SJSA1 (cell line): ENCODE measurements at places on chromosomes 2 and 18.

GRCh38 chr2:210445116-210445707 is 31.3 kb downstream of the LANCL1 start:
- DNase-seq = no peak

DNA sequence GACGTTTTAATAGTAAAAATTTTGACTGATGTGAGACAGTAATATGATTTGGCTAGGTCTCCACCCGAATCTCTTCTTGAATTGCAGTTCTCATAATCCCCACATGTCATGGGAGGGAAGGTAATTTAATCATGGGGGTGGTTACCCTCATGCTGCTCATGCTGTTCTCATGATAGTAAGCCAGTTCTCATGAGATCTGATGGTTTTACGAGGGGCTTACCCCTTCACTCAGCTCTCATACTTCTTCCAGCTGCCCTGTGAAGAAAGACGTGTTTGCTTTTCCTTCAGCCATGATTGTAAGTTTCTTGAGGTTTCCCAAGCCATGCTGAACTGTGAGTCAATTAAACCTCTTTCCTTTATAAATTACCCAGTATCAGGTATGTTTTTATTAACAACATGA is 327.0 kb upstream of the CDH7 start:
- DNase-seq = no peak

DNA sequence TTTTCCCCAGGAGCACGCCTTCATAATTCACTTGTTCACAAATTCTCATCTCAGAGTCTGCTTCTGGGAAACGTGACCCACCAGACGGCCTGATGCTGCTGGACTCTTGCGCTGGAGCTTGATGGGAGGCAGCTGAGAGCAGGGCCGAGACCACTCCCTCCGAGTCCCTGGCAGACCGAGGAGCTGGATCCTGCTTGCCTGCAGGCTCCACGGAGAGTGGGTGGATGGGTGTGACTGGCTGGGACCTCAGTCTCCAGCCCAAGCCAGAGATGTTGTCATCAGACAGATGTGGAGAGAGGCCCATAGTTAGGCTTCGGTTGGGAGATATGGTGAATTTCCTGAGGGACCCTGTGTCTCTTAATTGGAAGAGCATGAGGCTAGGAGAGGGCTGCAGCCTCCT is 76.4 kb downstream of the TSN start:
- no peak for DNase-seq

GRCh38 chr2:197577446-197577845 is 61.6 kb downstream of the MOB4 start:
- no peak for DNase-seq
